Frontal cortex (tissue), 4 donors: ENCODE measurements at places on chromosomes 6 and 20.

DNA sequence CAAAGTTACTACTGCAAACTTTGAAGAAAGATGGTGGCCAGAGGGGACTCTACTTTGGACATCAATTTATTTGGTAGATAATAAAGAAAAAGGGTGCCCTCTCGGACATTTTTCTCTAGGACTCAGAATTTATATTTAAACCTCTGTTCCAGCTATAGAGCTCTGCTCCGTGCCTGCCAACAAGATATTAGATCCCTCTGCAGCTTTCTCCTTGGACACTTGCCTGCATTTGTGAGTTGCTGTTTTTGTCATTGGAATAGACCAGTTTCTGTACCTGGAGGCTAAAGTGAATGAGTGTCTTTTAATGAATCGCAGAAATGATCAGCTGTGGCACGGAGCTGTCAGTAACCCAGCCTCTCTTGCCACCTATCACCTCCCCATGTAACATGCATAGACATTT, 253.5 kb downstream of the NRN1 start:
- no peak for DNase-seq

GRCh38 chr6:132354517-132355167, 46.6 kb downstream of the MOXD1 start:
- DNase-seq = no peak

GRCh38 chr6:46932526-46933319, 11.0 kb upstream of the ADGRF5 start:
- DNase-seq = no peak

DNA sequence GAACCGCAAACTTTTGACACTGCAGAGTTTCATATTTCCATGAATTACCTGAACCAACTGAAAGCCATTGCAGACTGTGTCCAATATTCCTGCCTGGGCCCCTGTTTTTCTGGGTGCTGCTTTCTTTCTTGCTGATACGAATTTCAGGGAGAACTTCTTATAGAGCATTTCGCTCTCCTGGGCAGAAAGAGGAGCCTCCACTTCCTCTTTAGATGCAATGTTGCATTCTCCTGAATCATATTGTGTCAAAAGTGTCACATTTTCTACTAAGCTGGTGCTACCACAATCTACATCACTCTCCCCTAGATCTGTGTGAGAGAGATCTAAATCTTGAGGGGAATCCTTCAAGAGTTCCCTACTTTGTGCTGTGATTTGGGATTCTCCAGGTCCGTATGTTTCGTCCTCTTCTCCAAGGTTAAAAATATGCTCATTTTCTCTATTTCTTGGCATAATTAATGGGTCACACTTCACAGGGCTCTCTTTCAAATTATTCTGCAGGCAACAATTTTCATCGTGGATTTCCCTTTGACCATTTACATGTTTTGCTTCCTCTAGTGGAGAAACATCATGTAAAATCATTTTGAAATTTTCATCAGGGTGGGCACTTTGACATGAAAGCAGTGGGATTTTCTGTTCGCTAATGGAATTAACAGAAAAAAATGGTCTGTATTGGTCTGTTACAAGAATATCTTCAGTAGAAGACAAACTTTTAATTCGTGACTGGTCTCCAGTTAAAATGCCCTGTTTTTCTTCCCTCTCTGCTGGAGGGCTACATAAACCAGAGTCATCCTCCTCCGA, 102.3 kb downstream of the DST start:
- DNase-seq = no peak

DNA sequence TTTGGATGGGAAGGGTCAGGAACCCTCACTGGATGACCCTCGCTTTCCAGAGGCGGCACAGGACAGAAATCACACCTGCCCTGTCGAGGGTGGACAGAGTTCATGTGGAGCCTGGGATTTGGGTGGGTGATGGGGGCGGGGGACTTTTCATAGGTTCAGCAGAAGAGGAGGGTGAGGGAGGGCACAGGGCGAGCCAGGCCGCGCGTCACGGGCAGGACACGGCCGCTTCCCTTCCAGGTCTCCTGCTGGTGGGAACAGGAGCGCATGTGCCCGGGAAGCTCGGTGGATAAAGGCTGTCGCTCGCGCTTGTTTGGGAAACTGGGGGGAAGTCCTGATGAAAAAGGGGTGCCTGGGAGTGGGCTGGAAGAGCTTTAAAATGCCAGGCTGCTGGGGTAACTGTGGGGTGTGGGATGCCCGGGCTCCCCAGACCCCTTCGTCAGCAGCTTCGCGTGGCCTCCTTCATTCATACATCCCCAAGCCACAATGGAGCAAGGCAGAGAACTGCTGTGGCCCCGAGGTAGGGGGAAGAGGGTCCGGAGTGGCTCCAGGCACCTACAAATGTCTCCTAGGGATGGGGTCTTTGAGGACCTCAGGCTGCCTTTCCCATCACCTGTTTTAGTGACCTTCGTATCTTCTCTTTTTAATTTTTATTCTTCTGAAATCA, 102.2 kb downstream of the DACT2 start:
- no peak for DNase-seq

DNA sequence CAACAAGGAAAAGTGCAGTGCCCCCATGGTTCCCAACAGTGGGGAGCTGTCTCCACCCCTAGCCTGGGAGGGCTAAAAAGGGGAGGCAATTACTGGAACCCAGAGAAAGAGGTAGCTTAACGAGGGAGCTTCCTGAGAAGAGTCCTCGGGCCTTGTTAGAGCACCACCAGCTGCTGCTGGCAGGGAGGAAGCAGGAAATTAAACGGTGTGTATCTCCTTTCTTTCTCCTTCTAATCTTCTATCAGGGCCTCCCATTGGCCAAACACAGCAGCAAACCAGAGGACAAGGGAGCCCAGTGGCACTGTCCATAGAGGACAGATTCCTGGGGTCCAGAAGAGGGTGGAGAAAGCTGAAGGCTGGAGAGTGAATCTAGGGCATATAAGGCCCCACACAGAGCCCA, 7.6 kb upstream of the BTN2A2 start:
- DNase-seq = no peak

GRCh38 chr20:21118782-21119181, 7.1 kb upstream of the KIZ start:
- no peak for DNase-seq

DNA sequence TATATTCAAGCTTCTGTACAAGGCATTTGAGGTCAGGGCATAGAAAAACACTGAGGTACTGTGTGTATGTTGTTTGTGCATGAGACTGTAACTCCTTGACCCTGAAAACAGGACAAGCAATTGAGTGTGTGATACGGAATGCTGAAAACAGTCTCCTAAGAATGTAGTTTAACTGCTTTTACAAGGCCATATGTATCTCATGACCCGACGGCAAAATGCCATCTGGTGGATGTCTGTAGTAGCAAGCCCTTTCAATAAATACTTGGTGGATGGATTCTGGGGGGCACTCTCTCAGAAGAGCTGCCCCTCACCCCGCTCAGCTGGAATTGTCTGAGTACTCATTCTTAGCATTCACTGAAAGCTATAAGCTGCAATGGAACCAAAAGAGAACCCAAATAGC, 69.3 kb upstream of the EYS start:
- no peak for DNase-seq

DNA sequence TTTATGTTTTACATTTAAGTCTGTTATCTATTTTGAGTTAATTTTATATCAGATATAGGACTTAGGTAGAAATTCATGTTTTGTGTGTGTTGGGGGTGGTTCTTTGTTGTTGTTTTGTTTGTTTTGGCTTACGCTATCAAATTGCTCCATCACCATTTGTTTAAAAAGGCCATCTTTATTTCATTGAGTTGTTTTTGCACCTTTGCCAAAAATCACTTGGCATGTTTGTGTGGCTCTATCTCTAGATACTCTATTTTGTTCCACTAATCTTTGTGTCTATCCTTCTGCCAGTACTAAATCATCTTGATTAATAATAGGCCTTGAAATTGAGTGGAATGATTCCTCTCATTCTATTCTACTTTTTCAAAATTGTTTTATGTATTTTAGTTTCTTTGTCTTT, 7.4 kb downstream of the CYP39A1 start:
- DNase-seq = no peak

DNA sequence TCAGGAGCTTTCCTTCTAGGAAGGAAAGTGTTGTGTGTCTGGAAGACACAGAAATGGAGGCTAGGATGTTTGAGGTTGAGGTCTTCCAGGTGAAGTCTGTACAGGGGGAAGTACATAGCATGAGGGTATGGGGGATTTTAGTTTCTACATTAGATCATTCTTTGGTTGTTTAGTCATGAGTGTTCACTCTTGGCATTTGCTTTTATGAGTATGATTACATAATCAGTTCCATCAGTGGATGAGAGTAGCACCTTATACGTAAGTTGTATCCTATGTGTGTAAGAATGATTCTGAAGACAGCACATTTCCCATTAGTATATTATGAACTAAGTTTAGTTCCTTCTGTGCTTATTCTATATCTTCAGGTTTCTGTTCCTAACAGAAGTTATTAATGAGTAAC, 1.9 kb downstream of the CDYL start:
- DNase-seq = no peak

- no peak for DNase-seq
These were observed 269.8 kb downstream of the CDH4 start for GRCh38 chr20:61521687-61522420.
